ENCODE measurements at places on chromosomes 12 and 14.

GRCh38 chr12:89880690-89881350, 172.2 kb upstream of the ATP2B1 start:
- DNase-seq: peak; percentile 75

DNA sequence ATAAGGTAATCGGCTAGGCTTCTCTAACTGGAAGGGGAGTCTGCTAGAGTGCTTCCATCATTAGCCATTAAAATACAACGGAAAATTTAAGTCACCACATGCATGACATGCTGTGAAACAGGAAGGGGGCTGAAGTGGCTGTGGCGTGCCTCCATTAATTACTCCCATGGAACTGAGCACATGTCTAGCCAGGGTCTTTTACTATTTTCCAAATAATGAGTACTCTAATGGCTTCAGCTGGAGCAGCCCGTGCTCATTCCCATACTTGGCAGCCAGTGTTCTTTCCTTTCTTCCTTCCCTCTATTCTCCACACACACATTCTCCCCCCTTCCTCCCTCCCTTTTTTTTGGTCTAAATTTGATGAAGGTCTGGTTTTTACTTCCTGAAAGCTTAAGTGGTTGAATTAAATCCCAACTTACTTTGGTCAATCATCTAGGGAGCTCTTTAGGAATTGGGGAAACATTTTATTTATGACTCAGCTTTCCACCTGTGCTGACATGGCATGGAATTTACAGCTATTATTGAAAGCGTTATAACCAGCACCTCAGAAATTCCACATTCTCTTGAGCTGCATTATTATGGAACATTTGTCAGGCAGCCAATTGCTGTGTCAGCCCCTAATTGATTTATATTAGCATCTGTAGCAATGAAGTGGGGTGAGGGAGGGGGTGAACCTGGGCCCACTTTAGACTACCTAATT, 72.3 kb downstream of the LRIG3 start:
- DNase-seq: no peak

- DNase-seq: no peak
Measured at GRCh38 chr14:100399052-100399849, 76.1 kb downstream of the SLC25A47 start.

GRCh38 chr14:105137481-105138020, 31.0 kb downstream of the JAG2 start:
- no peak for DNase-seq

GRCh38 chr12:3565985-3566384, 75.0 kb downstream of the PRMT8 start:
- DNase-seq: no peak

DNA sequence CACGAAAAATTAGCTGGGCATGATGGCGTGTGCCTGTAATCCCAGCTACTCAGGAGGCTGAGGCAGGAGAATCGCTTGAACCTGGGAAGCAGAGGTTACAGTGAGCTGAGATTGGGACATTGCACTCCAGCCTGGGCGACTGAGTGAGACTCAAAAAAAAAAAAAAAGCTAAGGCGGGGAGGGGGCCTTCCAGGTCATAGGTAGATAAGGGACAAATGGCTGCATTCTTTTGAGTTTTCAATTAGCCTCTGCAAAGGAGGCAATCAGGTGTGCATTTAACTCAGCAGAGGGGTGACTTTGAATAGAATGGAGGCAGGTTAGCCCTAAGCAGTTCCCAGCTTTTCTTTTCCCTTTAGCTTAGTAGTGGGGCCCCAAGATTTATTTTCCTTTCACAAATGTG, 743 bp upstream of the AACS start:
- no peak for DNase-seq

- DNase-seq: no peak
Measured at GRCh38 chr12:26286186-26286585, 90.8 kb downstream of the SSPN start.

DNA sequence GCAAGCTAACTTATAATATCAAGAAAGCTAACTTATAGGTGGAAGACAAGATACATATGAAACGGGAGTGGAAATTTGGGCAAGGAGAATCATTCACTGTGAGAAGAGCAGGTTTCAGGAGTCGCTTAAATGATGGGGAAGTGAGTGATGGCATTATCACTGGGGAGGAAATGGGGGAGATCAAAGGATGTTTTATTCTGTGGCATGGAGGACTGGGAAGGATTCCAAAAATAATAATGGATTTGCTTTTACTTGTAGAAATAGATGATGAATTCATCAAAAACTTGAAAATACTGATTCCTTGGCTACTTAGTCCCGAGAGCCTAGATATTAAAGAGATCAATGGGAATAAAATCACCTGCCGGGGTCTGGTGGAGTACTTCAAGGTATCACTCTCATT, 47.8 kb downstream of the SAV1 start:
- DNase-seq: no peak

DNA sequence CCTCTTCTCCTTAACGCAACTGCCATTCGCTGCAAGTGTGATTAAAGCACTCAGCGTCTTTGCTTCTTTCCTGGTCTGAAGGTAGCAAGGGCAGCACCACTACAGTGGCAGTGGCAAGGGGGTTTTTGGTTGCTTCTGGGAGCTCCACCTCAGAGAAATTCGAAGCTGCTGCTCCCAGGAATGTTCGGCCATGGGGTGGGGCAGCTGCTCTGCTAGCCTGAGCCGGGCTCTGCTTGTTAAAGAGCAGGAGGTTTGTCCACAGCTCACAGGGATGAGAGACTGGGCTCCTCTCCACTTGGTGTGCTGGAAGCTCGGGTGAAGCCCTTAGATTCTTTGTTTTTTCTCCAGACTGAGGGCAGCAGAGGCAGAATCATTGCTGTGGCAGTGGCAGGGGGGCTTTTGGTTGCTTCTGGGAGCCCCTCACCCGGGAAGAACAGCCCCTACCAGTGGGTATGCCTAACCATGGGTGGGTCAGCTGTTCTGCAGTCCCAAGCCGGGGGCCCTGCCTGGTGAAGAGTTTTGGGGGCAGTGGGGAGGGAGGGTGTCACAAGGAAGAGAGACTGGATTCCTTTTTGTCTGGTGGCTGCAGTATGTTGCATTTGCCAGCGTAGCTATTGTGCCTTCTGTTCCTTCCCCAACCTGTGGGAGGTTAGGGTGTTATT, 340.2 kb downstream of the AEBP2 start:
- no peak for DNase-seq

GRCh38 chr14:92646952-92647796, 101.3 kb downstream of the LGMN start:
- DNase-seq: no peak

DNA sequence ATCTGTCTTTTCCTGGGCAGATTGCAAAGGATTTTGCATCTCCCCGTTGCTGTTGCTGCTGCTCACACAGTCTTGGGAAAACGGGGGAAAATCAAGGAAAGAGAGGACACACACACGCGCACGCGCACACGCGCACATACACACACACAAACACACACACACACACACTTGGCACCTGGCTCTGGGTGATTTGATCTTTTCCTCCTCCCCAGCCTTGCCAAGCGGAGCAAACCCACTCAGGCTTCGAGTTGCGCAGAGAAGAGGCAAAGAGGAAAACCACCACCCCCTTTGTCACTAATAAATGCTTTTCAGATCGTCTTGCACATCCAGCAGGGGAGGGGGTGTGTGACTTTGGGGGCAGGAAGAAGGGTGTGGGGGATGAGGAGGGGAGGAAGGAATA, 965 bp upstream of the NOS1 start:
- DNase-seq: no peak

DNA sequence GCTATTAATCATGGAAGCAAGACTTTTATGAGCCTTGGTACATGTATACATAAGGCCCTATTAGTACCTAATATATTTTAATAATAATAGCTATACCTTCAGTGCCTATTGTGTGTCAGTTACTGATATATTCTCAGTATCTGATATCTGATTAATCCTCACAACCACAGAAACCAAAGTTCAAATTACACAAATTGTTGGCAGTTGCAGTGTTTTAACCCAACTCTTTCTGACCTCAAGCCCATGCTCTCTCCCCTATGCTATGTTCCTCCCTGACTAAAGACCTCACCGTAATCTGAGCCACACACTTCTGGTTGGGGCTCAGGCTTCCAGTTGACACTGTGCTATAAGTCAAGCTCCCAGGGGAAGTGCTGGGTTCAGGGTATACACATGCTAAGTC, 214.4 kb downstream of the SPTSSA start:
- DNase-seq: no peak

- DNase-seq: peak; percentile 62
Measured at GRCh38 chr12:72346363-72346944, 74.3 kb downstream of the TRHDE start.
